ENCODE measurements at places on chromosomes 6 and 20. TPM values are rescaled to one million over a fixed set of nuclear protein-coding genes. Genes with fewer than 3 reads are reported as not detected.
A peak's percentile ranks its signal among the peaks of the same experiment; 100 is the strongest.

DNA sequence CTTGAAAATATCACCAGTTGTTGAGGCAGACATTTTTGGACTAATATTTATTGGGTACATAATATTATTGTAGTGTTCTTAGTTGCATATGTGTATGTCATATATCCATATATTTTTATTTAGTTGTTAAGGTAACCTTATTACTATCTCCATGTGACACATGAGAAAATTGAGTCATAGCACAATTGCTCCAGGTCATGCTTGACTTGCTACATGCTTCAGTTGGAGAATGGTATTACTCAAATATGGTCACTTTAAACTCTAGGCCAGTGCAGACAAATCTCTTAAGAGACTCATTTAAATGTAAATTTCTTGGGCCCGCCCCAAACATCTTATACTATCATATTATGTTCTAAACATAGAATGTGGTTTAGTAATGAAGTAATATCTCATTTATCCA, 246.1 kb downstream of the RIMS1 start:
- DNase-seq, result no peak

The KCNK16 gene
- not detected for total RNA-seq

DNA sequence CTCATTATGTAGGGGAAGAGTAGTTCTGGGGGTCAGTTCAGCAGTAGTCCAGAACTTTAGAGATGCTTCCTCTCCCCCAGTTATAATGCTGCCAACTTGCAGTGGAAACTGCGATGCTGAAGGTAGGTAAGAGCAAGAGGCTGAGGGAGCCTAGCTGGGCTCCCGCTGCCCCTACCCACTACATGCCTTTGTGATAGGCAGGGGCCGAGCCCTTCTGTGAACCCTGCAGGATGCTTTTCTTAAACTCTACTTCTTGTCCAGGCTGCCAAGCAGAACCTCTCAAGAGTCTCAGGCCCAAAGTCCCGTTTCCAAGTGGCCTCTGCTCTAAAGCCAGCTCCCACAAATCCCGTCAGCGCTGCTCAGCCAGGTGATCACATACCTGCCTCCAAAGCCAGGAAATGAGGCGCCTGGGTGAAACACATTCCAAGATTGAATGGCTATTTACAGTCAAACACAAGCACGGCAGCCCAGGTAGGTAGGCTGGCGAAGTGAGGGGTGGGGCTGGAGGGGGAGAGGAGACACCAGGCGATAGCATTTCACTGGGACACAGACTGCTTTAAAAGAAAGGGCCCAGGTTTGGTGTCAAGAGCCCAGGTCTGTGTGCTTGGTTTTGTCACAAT, 150.7 kb downstream of the CD24 start:
- DNase-seq, result no peak

DNA sequence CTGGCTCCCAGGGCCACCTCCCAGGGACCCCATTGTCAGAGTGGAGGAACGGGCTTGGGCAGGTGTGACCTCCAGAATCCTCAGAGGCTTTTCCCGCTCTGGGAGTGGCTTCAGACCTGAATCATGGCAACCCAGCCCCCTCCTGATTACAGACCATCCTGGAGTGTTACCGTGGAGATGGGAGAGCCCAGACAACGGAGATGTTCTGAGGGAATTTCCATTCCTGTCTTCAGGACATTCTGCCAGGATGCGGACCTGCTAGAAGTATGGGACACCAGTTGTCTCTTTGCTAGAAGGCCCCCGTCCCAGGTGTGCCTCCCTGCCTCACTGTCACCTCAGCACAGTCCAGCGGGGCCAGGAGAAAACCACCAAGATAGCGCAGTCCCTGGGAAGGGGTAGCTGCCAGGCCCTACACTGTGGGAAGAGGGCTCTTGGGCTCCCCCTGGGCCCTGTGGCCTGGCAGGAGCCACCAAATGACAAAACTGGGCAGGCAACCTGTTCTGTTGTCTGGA, 109.9 kb downstream of the PSMB1 start:
- no peak for DNase-seq

The TBC1D32 gene
- 8.9 TPM for total RNA-seq

DNA sequence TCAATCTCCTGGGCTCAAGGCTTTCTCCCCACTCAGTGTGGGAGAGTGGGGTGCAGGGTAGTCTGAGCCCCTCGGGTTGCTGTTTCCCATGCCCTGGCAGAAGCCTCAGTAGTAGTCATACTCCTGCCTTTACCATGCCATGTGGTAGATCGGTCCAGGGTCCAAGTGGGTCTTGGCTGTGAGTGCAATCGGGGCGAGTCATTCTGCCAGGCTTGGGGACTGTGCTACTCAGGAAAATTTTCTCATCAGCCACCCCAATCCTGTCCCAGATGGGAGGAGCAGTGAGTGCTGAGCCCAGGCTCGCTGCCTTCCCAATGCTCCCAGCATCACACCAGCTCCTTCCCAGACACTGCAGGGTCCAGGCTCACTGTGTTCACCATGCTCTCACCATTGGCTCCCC, 10.7 kb upstream of the RAET1L start:
- DNase-seq, result no peak

DNA sequence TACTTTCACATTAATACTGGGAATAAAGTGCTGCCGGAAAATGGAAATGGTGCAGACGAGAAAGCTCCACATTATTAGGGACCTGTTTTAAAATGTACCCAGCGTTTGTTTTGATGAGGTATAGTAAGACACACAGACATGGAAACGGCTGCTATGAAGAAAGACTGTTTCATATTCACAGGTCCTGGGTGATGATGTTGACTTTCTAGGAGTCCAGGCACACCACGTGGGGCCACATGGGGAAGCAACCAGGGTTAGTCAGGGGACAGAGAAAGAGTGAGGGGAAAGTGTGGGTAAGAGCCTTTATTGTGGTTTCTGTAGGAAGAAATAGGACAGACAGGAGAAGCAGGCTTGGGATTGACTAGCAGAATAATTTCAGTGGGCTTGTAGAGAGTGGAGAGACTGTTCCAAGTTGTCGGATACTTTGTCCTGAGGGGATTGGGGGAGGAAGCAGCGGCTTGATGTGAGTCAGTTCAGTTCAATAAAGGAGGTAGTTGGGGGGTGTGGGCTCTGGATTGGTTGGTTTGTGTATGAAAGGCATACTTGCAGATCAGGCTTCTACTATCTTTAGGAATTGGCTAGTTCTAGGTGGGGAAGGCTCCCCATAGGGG, 112.0 kb upstream of the MCHR2 start:
- no peak for DNase-seq

DNA sequence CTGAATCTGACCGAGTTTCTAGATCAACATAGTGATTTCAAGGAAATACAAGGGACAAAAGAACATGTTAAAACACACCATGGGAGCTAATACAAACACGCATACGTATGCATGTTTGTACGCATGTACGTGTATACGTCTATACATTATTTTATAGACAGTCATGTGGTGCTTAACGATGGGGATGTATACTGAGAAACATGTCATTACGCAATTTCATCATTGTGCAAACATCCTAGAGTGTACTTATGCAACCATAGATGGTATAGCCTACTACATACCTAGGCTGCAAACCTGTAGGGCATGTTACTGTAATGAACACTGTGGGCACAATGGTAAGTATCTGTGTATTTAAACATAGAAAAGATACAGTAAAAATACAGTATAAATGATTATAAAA, 25.0 kb upstream of the NELFCD start:
- DNase-seq, result no peak

GRCh38 chr6:137093183-137094069, 48.7 kb upstream of the IL20RA start:
- no peak for DNase-seq

GRCh38 chr20:58659841-58660240, 8.8 kb downstream of the STX16 start:
- no peak for DNase-seq

The KIF25 gene
- total RNA-seq, result not detected

- DNase-seq, result no peak
Measured at GRCh38 chr6:50549475-50549874, 163.9 kb upstream of the TFAP2D start.

- DNase-seq, result no peak
Measured at GRCh38 chr6:169985121-169986015, 233.9 kb downstream of the ERMARD start.

DNA sequence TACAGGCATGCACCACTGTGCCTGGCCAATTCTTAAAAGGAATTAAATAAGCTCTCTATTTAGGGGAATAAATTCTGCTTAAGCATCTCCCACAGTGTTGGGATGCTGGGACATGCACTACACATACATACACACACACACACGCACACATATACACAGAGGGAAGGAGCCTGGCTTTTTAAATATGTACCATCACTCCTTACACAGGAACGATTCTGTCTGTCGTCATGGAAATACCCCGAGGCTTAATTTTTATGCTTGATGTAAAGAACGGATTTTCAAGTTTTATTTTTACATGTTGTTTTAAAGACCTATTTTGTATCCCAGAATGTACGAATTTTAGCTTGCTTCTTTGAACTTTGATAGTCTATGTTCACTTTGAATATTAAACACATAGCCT, 95.3 kb downstream of the CD109 start:
- no peak for DNase-seq

GRCh38 chr20:54633374-54634355, 158.3 kb downstream of the DOK5 start:
- no peak for DNase-seq

The ARG1 gene
- total RNA-seq, result not detected

- DNase-seq, result no peak
Measured at GRCh38 chr6:44538131-44538806, 150.8 kb downstream of the CDC5L start.

- DNase-seq, result peak; percentile 86
Measured at GRCh38 chr6:72464791-72465691, 156.8 kb upstream of the KCNQ5 start.

The TMEM74B gene
- total RNA-seq, result 2.1 TPM

The NPBWR2 gene
- total RNA-seq, result not detected

The GINS1 gene
- 5.0 TPM for total RNA-seq

The VIP gene
- total RNA-seq, result 0.36 TPM

GRCh38 chr6:15608396-15608795, 54.4 kb downstream of the DTNBP1 start:
- peak; percentile 60 for DNase-seq

GRCh38 chr6:108482559-108482958, 78.2 kb upstream of the FOXO3 start:
- DNase-seq, result no peak

The DIDO1 gene
- 39.2 TPM for total RNA-seq

The SNRPB2 gene
- total RNA-seq, result 76.3 TPM

The ARHGAP40 gene
- not detected for total RNA-seq

DNA sequence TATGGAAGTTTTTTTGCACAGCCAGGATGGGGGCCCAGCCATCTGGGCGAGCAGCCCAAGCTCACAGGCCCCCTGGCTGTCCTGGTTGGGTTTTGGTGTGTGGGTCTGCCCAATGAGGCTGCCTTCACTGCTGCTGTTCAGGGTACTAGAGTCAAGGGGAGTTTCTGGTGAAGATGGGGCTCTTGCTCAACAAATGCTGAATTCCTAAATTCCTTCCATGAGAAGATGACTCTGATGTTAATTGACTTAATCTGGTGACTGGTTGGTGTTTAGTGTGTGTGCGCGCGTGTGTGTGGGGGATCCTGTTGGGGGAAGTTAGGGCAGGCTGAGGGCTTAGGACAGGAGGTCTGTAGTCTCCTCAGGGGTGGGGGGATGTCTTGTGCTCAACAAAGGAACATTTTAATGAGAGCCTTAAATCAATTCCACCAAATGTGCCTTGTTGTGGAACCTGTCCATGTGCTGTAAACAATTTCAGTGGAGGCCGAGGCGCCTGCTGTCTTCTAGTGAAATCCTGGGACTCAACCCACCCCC, 1.9 kb downstream of the PTK7 start:
- DNase-seq, result peak; percentile 52

The TNXB gene
- total RNA-seq, result 1.8 TPM

DNA sequence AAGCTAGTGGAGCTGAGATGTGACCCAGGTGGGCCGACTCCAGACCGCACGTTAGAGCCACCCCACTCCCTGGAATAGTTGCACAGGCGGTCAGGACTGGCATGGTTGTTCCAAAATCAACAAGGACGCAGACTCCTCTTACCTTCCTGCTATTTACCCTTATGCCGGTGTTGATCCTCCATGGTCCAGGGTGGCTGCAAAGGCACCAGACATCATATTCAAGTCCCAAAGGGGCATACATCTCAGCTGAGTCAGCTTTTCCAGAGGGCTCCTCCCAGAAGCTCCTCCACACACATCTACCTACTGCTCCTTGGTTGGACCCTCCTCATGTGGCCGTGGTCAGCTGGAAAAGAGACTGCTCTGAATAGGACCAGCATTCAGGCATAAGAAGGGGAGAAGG, 112.2 kb downstream of the SYCP2 start:
- DNase-seq, result no peak

- DNase-seq, result no peak
Measured at GRCh38 chr20:46731770-46732169, 22.3 kb downstream of the SLC2A10 start.

The NDRG3 gene
- 30.4 TPM for total RNA-seq

The CST3 gene
- total RNA-seq, result 355 TPM

- peak; percentile 85 for DNase-seq
Measured at GRCh38 chr6:14038467-14039437, 78.8 kb upstream of the CD83 start.

DNA sequence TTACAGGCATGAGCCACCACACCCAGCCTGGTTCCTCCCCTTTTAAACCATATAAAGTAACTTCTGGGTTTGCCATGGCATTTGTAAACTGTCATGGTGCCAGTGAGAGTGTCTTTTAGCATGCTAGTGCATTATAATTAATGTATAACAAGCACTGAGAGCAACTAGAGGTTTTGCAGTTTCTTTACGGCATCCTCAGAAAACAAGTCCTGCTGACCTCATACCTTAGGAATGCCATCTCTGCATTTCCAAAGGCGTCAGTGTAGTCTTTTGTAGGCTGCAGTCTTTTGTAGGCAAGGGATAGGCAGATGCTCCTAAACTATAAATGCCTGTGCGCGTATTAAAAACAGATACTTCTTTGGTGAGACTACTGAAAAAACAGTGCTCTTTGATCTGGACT, 75.0 kb upstream of the EZR start:
- peak; percentile 90 for DNase-seq

All from astrocyte (in vitro differentiated cells and primary cell).